ENCODE measurements at places on chromosomes 7 and 10. TPM values are rescaled to one million over a fixed set of nuclear protein-coding genes. Genes with fewer than 3 reads are reported as not detected.

TMEM176B gene
- 0.23 TPM for polyA plus RNA-seq

ZPBP gene
- polyA plus RNA-seq: not detected

PDZD7 gene
- 0.41 TPM for polyA plus RNA-seq

OTUD1 gene
- polyA plus RNA-seq: 1.3 TPM

DNA sequence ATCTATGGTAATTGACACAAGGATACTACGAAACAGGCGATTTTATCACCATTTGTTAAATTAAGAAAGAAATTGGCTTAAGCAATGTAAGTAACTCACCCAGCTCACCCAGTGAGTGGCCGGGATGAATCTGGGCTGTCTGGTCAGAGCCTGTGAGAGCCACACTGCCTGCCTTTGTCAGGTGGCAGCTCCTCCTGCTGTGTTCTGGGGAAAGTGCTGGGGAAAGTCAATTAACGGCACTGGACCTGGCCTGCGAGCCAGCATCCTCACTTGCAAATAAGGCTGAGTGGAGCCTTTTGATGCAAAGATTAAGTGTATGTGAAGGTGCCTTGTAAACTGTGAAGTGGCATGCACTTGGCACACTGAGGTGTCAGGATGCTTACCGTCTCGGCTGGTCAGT lies 13.4 kb upstream of the CXCL12 start:
- H3K4me3 ChIP-seq: no peak overlapping the region
- H3K36me3 ChIP-seq: no peaks in the 10 kb centered on the region
- H3K27ac ChIP-seq: no peak overlapping the region

DNA sequence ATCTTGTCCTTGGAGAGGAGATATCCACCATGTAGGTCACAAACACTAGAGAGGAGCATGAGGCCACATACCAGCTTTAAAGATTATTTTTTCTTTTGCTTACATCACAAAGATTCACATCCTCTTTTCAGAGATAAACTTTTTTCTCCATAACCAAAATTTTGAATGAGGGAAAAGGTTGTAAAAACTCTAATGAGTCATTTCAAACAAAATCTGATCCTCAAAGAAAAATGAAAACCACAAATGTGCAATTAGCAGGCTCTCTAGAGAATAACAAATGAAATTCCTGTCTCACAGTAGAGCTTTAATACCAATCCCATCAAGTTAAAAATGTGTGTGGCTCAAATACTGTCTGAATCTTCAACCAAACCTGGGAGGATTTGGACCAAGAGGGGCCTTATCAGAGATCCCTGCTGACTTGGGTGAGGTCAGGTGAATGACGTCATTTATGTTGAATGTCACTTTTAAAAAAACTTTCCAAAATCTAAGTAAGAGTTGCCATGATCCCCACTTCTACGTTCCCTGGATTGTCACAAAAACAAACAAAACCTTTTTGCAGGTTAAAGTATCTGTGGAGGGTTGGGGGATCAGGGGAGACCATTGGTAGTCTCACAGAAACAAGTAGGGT lies 261.5 kb upstream of the NPSR1 start:
- H3K4me1 ChIP-seq: no peaks in the 10 kb centered on the region
- H3K36me3 ChIP-seq: no peaks in the 10 kb centered on the region
- H3K27ac ChIP-seq: no peak overlapping the region
- H3K27me3 ChIP-seq: no peaks in the 10 kb centered on the region
- no peak for DNase-seq

GRCh38 chr7:132545756-132546155 lies 30.5 kb downstream of the PLXNA4 start:
- no peak for DNase-seq
- no peaks in the 10 kb centered on the region for H3K27me3 ChIP-seq
- H3K4me3 ChIP-seq: no peak overlapping the region
- H3K4me1 ChIP-seq: peaks cover 11% of the 10 kb centered on the region
- H3K36me3 ChIP-seq: no peaks in the 10 kb centered on the region
- no peak overlapping the region for H3K27ac ChIP-seq

- no peak overlapping the region for H3K27ac ChIP-seq
- no peaks in the 10 kb centered on the region for H3K4me1 ChIP-seq
- H3K36me3 ChIP-seq: no peaks in the 10 kb centered on the region
- DNase-seq: no peak
- H3K4me3 ChIP-seq: no peak overlapping the region
Observed at GRCh38 chr7:17952387-17952786, 12.1 kb upstream of the SNX13 start.

GRCh38 chr10:103969436-103969835 lies 2.5 kb downstream of the SLK start:
- no peaks in the 10 kb centered on the region for H3K36me3 ChIP-seq
- DNase-seq: no peak
- H3K4me1 ChIP-seq: peaks cover 26% of the 10 kb centered on the region
- no peak overlapping the region for H3K27ac ChIP-seq
- no peaks in the 10 kb centered on the region for H3K27me3 ChIP-seq

- H3K36me3 ChIP-seq: peaks cover 31% of the 10 kb centered on the region
- DNase-seq: no peak
- no peak overlapping the region for H3K4me3 ChIP-seq
- no peaks in the 10 kb centered on the region for H3K27me3 ChIP-seq
- peaks cover 45% of the 10 kb centered on the region for H3K4me1 ChIP-seq
Observed at GRCh38 chr10:93383562-93383981, 98.6 kb downstream of the MYOF start.

- no peak for DNase-seq
- no peak overlapping the region for H3K27ac ChIP-seq
- H3K36me3 ChIP-seq: no peaks in the 10 kb centered on the region
- no peak overlapping the region for H3K4me3 ChIP-seq
- no peaks in the 10 kb centered on the region for H3K4me1 ChIP-seq
- H3K27me3 ChIP-seq: no peaks in the 10 kb centered on the region
Observed at GRCh38 chr10:105189463-105189800, 548.3 kb downstream of the SORCS3 start.

DNA sequence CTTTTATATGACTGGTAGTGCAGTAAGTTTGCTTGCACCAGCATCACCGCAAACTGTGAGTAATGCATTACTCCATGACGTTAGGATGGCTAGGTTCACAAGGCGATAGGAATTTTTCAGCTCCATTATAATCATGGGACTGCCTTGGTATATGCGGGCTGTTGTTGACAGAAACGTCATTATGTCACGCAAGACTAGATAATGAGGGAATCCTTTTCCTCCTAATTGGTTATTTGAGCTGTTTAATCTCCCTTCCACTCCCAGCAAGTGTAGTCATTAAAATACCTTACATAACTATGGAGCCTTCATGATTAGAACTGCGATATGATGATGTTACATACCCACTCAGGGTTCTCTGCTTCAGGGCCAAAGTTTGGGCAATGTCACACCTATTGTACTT lies 17.3 kb downstream of the KLLN start:
- H3K27ac ChIP-seq: no peak overlapping the region
- H3K36me3 ChIP-seq: no peaks in the 10 kb centered on the region
- no peak overlapping the region for H3K4me3 ChIP-seq
- H3K4me1 ChIP-seq: peaks cover 3% of the 10 kb centered on the region

DNA sequence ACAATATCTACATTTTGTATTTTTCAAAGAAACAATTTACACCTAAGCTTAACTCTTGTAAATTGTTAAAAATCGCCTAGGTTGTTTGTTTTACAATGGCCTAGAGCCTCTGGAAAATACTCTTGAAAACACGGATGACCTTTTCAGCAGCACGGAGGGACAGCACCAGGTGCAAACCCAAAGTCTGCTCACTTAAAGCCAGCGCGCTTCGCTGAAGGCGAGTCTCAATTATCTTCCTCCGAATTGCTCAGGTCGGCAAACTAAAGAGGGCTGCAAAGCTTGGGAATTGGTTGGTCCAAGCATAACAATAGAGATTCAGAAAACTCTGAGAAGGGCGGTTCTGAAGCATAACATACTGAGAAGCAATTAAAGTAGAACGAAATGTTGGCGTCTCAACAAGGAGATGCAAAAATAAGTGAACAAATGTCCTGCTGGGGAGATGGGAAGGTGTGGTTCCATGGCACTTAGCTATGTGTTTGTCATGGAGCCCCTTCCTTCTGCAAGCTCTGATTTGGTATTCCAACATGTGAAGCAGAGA lies 139.9 kb upstream of the PITRM1 start:
- no peak for DNase-seq
- H3K36me3 ChIP-seq: no peaks in the 10 kb centered on the region
- H3K27me3 ChIP-seq: peaks cover 11% of the 10 kb centered on the region
- H3K27ac ChIP-seq: no peak overlapping the region
- no peak overlapping the region for H3K4me3 ChIP-seq

- H3K4me3 ChIP-seq: no peak overlapping the region
- peaks cover 7% of the 10 kb centered on the region for H3K4me1 ChIP-seq
- no peaks in the 10 kb centered on the region for H3K27me3 ChIP-seq
- DNase-seq: peak; percentile 84
Observed at GRCh38 chr10:95841661-95842498, 65.9 kb upstream of the CC2D2B start.

GRCh38 chr7:30841025-30841735 lies 70.0 kb downstream of the MINDY4 start:
- no peak overlapping the region for H3K27ac ChIP-seq
- DNase-seq: no peak
- no peaks in the 10 kb centered on the region for H3K27me3 ChIP-seq
- H3K36me3 ChIP-seq: no peaks in the 10 kb centered on the region

DNA sequence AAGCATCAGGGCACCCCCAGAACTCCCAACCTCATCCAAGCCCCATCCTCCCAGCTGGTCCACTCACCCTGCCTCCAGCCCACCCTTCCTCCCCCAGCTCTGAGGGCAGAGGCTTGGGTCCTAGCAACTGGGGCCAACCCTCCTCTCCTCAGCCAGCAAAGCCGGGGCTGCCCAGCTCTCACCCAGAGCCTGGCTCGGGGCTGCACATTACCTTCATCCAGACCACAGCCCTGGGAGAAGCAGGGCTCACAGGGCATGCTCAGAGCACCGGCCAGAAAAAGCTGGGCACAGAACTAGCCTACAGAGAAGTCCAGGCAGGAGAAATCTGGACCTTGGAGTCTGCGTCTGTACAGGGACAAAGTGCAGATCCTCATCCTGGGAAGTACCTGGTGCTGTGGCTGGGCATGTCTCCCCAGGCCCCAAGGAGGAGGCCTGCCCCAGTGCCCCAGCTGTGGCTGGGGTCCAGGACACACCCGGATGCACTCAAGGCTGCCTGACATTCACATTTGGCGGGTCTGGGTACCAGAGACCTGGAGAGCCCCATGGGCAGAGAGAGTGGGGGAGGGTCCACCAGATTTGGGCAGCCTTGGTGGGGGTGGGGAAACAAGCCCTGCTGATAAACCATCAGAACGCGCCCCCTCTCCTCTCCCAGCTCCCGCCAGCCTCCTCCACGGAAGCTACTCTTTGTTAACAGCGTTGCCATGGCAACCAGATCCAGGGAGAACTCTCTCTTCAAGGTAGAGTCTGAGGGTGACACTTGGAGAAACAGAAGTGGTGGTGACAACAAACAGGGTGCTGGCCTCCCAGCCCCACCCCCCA lies 5.1 kb downstream of the RASGEF1A start:
- H3K27me3 ChIP-seq: peaks cover 13% of the 10 kb centered on the region
- no peaks in the 10 kb centered on the region for H3K36me3 ChIP-seq
- no peaks in the 10 kb centered on the region for H3K4me1 ChIP-seq
- DNase-seq: no peak
- no peak overlapping the region for H3K4me3 ChIP-seq

- H3K27ac ChIP-seq: no peak overlapping the region
- no peaks in the 10 kb centered on the region for H3K27me3 ChIP-seq
- no peaks in the 10 kb centered on the region for H3K4me1 ChIP-seq
- peaks cover 6% of the 10 kb centered on the region for H3K36me3 ChIP-seq
- no peak overlapping the region for H3K4me3 ChIP-seq
Observed at GRCh38 chr10:13615650-13616300, 29.0 kb downstream of the PRPF18 start.

All from endothelial cell of umbilical vein (primary cell).